ENCODE measurements at places on chromosomes 6 and 20. TPM values are rescaled to one million over a fixed set of nuclear protein-coding genes. Genes with fewer than 3 reads are reported as not detected.

CUL9 gene
- total RNA-seq = 29.0 TPM

C6orf62 gene
- total RNA-seq = 159 TPM

CRIP3 gene
- total RNA-seq = not detected

TTK gene
- 0.26 TPM for total RNA-seq

GRCh38 chr20:15831201-15831600 is 742.0 kb downstream of the KIF16B start:
- peak; percentile 88 for DNase-seq

GRCh38 chr6:31577579-31577966 is 2.2 kb downstream of the TNF start:
- no peak for DNase-seq

DNA sequence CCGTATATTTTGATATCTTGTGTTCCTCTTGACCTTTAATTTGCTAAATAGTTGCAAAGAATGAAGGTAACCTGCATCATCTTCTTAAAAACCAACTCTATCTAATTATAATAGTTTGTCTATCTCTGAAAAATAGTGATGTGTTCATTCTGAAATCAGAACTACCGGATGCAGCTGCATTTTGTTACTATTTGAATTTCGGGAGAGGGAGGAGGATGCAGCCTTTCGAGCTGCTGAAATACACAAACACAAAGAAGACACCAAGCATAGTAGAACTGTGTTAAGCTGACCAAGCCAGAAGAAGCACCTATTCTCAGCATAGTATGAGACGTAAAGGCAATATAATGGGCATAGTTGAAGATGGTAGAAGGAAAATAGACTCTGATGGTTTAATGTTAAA is 33.1 kb downstream of the PTPN1 start:
- DNase-seq = no peak

DNA sequence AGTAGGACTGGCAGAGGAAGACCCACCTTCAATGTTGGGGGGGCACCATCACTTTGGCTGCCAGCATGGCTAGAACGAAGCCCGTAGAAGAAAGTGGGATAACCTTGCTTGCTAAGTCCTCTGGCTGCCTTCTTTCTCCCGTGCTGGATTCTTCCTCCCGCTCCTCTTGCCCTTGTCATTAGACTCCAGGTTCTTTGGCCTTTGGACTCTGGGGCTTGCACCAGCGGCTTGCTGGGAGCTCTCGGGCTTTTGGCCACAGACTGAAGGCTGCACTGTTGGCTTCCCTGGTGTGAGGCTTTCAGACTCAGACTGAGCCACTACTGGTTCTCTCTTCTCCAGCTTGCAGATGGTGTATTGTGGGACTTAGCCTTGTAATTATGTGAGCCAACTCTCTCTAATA is 28.2 kb downstream of the GSTA2 start:
- no peak for DNase-seq
